ENCODE measurements at places on chromosomes 16 and 17. TPM values are rescaled to one million over a fixed set of nuclear protein-coding genes. Genes with fewer than 3 reads are reported as not detected.
A peak's percentile ranks its signal among the peaks of the same experiment; 100 is the strongest.

RNF222 gene
- 2.5 TPM for total RNA-seq

CALB2 gene
- 3.9 TPM for total RNA-seq

CHRNE gene
- 0.98 TPM for total RNA-seq

DNA sequence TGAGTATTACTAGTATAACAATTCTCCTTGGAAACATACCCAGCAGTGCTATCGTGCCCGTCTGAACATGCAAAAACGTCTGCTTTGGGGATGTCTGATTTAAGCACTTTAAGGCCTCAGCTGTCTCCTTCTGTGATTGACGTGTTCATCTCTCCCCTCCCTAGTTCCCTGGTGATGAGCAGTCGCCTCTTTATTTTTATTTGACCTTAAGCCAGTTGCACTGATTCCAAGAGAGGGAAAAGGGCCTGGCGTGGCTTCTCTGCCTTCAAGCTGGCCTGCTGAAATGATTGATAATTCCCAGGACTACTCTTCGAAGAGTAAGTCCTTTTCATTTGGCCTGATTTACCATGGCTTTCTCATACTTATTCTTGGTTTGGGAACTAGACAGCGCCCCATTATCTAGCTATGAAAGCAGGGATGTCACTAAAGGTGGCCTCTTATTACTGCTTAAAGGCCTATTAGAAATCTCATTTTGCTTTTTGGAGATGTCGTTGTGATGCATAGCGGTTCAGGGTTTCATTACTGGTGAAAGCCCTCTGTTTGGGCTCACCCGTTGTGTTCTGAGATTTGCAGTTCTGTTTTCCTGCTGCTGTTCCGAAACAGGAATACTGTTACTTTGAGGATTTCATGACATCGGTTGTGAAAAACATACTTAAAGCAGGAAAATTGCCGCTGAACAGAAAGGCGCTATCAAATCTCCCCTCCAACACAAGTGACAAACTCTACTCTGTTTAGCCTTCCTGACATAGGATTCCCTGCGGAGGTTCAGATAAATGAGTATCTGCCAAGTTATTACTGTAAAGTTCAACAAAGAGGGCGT lies 65.5 kb downstream of the IQCK start:
- peaks cover 5% of the 10 kb centered on the region for H3K4me1 ChIP-seq
- no peaks in the 10 kb centered on the region for H3K27me3 ChIP-seq
- DNase-seq: no peak
- H3K27ac ChIP-seq: no peak overlapping the region

DNA sequence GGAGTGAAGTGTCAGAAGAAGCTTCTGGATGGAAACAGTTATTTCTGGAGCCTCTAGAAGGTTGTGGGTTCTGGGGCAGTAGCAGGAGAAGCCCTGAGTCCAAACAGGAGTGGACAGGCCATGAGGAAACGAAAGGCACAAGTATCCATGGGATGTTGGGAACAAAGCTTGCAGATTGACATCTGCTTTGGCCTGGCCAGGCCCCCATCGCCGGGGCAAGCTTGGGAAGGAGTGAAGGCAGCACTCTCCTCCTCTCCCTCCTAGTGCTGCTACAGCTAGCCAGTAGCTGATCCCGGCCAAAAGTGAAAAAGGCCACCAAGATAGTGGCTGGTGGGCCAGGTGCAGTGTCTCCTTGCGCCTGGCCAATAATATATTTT lies 40.4 kb downstream of the B9D1 start:
- no peak overlapping the region for H3K4me3 ChIP-seq
- no peak overlapping the region for H3K27ac ChIP-seq
- DNase-seq: no peak
- H3K36me3 ChIP-seq: peaks cover 7% of the 10 kb centered on the region

TBC1D3H gene
- total RNA-seq: not detected

DNA sequence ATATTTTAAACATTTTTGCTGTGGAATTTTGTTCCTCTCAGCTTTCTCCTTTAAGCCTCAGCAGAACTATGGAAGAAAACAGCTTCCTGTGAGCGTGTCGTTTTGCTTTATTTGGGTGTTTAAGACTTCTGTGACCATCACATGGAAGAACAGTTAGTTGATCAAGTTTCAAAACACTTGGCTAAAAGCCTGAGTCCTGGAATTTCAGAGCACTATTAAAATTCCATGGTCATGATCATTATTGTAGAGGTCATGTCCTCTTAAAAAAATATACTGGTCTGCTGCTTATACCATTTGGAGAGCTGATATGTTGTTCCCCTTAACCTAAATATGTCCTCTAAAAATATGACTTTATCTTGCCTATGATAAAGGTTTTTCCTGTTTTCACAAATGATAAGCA lies 12.6 kb upstream of the CDR2 start:
- no peaks in the 10 kb centered on the region for H3K4me1 ChIP-seq
- no peaks in the 10 kb centered on the region for H3K27me3 ChIP-seq
- no peak for DNase-seq
- no peaks in the 10 kb centered on the region for H3K36me3 ChIP-seq
- peak overlapping the region; percentile 74 for H3K27ac ChIP-seq
- no peak overlapping the region for H3K4me3 ChIP-seq

- DNase-seq: no peak
- H3K27ac ChIP-seq: no peak overlapping the region
- H3K27me3 ChIP-seq: no peaks in the 10 kb centered on the region
- peak overlapping the region; percentile 39 for H3K4me3 ChIP-seq
- H3K4me1 ChIP-seq: no peaks in the 10 kb centered on the region
- H3K36me3 ChIP-seq: no peaks in the 10 kb centered on the region
Measured at GRCh38 chr17:32822996-32823395, 53.9 kb downstream of the MYO1D start.

SPHK1 gene
- 11.0 TPM for total RNA-seq

DNA sequence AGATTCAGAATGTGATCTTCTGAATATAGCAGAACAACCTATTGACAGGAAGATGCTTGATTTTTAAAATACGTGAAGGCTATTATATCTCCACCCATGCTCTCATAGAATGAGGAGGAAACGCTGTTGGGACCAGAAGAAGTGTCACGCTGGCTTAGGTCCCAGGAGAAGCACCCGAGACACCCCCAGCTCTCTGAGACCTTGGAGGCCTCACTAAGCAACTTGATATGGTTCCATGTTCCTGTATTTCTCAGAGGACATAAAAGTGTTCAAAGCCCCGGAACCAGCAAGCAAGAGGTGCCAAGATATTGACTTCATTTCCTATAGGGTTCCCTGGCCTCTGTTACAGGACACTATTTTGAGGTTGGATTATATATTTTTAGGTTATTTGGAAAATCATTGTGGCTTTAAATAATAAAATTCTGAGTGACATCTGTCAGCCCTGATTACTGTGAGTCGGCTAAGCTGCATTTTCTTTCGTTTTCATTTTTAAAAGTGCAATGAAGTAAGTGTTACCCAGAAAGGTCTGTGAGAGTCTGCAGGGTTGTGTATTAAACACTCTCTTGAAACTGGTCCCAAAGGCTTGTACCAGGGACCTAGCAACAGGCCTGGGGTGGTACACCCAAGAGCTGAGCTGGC lies 400.0 kb downstream of the SOX9 start:
- peaks cover 12% of the 10 kb centered on the region for H3K4me1 ChIP-seq
- no peak overlapping the region for H3K27ac ChIP-seq
- no peak for DNase-seq
- H3K27me3 ChIP-seq: no peaks in the 10 kb centered on the region
- H3K36me3 ChIP-seq: no peaks in the 10 kb centered on the region
- H3K4me3 ChIP-seq: no peak overlapping the region

All from vagina (tissue), 2 donors.